Activated T-cell treated with anti-CD3 and anti-CD28 coated beads, Interleukin-2, amount 50 U/mL, for 48 hours (primary cell): ENCODE measurements at places on chromosomes 5 and 9.

DNA sequence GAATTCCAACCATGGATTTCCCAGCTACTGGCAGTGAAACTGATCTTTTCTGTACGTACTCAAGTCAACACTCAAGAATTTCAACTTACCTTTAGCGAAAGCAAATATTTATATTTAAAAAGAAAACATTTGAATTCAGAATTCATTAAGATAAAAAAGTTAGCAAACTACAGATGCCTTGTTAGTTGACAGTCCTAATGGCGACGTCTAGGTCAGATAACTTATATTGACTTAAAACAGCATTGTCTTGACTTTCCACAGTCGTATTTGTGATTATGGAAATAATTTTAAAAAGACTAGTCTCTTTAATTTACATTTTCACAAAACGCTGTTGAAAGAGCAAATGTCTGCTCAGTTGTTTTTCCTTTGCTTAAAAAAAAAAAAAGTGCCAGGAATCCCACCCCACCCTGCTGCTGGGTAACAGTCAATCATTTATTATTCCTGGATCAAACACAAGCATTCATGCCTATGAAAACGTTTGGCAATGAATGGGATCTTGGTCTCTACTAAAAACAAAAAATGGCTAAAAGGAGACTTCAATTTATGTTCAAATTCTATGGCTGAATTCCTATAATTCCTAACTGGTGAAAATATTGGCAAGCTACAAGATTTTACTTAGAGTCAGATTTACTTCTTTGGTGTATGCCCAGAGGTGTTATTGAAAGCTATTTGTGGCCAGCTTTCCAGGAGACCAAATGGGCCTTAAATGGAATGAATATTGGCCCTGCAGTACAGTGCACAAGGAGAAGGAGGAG is 22.0 kb downstream of the OR2S2 start:
- no peak for DNase-seq

GRCh38 chr9:72554221-72554641 is 32.8 kb downstream of the TMC1 start:
- DNase-seq: no peak

- DNase-seq: no peak
Observed at GRCh38 chr5:68884144-68884754, 209.6 kb upstream of the SLC30A5 start.

- DNase-seq: no peak
Observed at GRCh38 chr9:33813712-33814641, 3.0 kb upstream of the UBE2R2 start.

GRCh38 chr9:124770359-124771020 is 621 bp downstream of the NR6A1 start:
- DNase-seq: no peak

GRCh38 chr9:29928072-29928471 is 2354.8 kb upstream of the C9orf72 start:
- no peak for DNase-seq

GRCh38 chr9:127096208-127096607 is 26.2 kb downstream of the ANGPTL2 start:
- no peak for DNase-seq

DNA sequence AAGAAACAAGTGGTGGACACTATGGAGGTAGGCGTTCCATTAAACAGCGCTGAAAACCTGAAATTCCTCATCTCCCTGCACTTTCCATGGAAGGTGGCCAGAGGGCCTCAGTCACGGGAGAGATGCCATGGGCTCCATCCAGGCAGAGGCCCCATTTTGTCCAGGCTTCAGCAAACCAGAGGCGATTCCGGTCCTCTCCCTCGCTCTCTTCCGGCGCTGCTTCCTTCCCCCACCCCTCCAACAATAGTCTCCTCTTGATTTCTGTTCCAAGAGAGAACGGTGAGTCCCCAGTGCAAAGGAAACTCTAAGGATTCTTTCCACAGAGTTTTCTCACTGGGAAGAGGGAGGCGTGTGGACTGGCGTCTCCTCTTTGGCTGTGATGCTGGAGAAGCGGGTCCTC is 7.5 kb downstream of the ZNF366 start:
- no peak for DNase-seq

GRCh38 chr5:132207778-132208177 is 19.9 kb downstream of the P4HA2 start:
- no peak for DNase-seq
